Myocyte (in vitro differentiated cells): ENCODE measurements at places on chromosomes 2 and 18.

- peak; percentile 17 for DNase-seq
These were observed 281.8 kb upstream of the ZEB2 start for GRCh38 chr2:144801766-144802165.

DNA sequence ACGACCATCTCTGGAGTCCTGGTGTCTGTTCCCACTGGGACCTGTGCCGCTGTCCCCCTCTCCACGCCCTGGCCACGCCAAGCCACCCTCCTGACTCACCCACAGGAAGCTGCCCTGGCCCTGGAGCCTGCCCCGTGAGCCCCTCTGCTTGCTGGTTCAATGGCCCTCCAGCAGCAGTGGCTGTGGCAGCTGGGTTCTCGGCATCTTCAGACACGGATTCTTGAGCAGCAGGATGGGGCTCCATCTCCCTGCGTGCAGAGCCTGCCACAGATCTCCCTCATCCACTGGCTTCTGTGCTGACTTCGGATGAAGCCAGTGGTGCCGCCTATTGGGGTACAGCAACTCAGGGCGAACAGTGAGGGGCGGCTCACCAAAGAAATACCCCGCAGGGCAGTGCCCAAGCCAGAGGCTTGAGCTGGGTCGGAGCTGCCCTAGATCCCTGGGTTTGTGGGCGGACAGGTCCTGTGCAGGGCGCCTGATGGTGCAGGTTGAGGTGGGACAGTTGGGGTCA, 14.0 kb downstream of the CAPN10 start:
- DNase-seq, result no peak

- DNase-seq, result no peak
These were observed 29.0 kb downstream of the PHLPP1 start for GRCh38 chr18:62744076-62744968.

DNA sequence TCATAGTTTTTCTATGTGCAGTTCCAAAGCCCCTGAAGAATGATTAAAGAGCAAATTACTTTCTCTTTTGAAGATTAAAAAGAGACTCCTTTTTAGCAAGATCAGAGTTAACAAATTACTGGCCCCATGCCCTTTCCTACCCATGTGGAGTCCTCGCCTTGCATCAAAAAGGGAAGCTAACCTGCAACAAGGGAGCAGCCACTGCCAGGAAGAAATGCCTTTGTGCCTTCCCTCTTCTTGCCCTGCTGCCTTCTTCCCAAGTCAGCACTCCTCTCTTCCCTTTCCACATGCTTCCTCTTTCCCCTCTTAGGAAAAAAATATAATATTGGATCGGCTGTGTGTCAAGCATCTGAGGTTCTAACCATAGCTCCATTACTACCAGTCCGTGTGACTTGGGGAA, 37.1 kb upstream of the CYP1B1 start:
- DNase-seq, result no peak

DNA sequence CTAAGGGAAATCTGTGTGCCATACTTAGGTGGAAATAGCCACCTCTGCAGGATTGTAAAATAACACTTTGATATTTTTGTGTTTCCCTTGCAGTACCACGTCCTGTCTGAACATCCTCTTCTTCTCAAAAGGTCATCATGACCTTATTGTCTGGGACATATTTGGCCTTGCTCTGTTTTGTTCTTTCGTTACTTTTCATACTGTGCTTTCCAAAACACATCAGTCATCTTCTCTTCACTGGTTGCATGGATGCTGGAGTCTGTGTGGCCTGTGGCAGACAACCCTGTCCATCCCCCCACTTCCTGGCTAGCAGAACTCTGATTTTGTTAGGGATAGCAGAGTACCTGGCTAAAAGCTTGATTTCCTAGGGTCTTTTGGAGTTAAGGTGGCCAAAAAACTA, 9.4 kb upstream of the GREB1 start:
- no peak for DNase-seq

- no peak for DNase-seq
These were observed 162.8 kb downstream of the MGAT5 start for GRCh38 chr2:134416637-134417036.

GRCh38 chr2:10053351-10053750, 10.0 kb downstream of the KLF11 start:
- DNase-seq, result no peak

DNA sequence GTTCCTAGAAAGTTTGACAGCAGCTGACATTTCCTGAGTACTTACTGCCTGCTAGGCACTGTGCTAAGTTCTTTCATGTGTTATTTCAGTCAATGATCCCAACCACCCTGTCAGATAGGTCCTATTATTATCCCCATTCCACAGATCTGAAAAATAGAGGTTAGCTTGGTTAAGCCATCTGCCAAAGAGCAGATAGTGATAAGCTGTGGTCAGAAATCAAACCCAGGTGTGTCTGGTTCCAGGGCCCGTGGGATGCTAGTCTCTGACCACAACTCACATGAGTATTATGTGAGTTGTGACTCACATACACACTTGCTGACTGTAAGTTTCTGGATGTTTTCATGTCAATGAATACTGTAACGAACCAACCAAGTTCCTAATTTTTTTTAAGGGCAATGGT, 132.0 kb upstream of the APCDD1 start:
- DNase-seq, result peak; percentile 69

- no peak for DNase-seq
These were observed 52.6 kb downstream of the MEP1B start for GRCh38 chr18:32242395-32242794.

- DNase-seq, result no peak
These were observed 984 bp downstream of the TCF23 start for GRCh38 chr2:27149570-27150405.

GRCh38 chr2:168457190-168457895, 1.3 kb downstream of the CERS6 start:
- no peak for DNase-seq

- no peak for DNase-seq
These were observed 455 bp downstream of the PREPL start for GRCh38 chr2:44360749-44361329.

GRCh38 chr2:158953926-158954763, 14.3 kb upstream of the TANC1 start:
- DNase-seq, result peak; percentile 86

- DNase-seq, result no peak
These were observed 9.2 kb downstream of the AAK1 start for GRCh38 chr2:69634196-69634821.

GRCh38 chr2:202423139-202423538, 47.0 kb downstream of the BMPR2 start:
- no peak for DNase-seq

DNA sequence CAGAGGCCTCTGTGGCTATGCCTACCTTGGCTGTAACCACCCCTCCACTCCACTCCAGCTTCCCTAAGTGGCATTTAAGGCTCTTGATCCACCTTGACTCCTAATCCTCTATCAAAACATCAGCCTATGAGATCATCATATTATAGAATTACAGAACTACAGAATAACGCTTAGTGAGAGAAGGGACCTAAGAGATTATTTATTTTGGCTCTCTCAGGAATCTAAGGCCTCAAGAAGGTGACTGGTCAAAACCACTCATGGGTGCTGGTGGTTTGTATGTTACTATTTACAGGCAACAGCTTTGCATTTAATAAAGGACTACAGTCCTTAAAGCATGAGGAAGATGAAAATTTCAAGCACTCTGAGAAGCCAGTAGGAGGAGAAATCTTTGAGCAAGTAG, 118.8 kb downstream of the FSHR start:
- DNase-seq, result no peak

DNA sequence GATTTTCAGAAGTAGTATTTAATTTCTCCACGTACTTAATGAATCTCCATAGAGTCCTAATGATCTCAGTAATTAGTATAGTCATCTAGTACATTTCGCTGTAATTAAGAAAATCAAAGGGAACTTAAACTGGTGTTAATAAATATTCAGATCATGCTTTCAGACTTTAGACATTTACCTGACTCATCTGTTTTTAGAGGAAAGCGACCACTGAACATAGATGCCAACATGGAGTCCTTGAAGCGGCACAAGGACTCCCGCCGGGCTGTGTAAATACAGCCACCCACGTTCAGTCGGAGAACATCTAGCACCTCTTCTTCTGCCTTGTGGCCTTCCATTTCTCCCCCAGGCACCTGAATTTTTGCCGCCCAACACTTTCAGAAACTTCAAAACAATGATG, 3.2 kb downstream of the KCTD18 start:
- no peak for DNase-seq

GRCh38 chr2:7621018-7621814, 704.0 kb downstream of the RNF144A start:
- DNase-seq, result no peak

DNA sequence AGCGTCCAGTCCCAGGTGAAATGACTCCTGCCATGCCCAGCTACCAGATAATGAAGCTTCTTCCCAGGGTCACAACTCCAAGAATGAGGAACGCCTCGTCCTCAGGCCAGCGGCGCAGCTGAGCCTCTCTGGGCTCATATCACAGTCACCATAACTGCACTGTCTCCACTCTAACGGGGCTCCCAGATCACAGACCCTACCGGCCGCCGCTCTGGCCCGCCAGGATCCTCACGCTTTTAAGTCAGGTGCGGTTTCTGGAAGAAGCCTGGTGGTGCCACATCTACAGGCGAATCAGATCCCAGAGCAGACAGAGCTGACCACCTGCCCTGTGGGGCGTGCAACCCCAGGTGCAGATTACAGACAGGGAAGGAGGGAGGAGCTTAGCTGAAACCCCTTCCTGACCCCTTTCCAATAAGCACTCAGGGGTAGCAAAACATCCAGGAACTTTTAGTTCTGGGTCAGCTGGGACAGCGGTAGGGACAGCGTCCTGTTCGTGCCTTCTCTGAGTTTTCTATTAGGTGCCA, 3.7 kb upstream of the ACKR3 start:
- DNase-seq, result no peak

- no peak for DNase-seq
These were observed 77.5 kb downstream of the STPG4 start for GRCh38 chr2:47077442-47078117.

- DNase-seq, result peak; percentile 53
These were observed 2.4 kb downstream of the EPAS1 start for GRCh38 chr2:46299365-46300263.

DNA sequence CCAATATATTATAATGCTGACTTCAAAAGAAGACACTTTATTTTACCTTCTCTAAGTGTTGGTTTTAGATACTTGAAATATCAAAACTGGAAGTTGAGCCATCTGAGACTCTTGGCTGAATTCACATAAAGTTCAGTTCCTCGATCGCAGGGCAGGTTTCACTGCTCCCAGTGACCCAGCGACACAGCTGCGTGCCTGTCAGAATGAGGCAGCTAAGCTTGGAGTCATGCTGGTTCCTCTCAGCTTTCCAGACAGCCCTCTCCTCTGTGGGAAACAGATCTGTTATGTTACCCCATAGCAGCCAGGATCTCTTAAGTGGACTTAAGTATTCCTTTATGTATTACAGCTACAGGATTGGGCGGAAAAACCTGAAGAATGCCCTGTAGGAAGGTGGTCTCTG, 142.8 kb upstream of the ALPP start:
- peak; percentile 30 for DNase-seq

GRCh38 chr2:20288642-20289340, 61.9 kb downstream of the PUM2 start:
- DNase-seq, result peak; percentile 36

DNA sequence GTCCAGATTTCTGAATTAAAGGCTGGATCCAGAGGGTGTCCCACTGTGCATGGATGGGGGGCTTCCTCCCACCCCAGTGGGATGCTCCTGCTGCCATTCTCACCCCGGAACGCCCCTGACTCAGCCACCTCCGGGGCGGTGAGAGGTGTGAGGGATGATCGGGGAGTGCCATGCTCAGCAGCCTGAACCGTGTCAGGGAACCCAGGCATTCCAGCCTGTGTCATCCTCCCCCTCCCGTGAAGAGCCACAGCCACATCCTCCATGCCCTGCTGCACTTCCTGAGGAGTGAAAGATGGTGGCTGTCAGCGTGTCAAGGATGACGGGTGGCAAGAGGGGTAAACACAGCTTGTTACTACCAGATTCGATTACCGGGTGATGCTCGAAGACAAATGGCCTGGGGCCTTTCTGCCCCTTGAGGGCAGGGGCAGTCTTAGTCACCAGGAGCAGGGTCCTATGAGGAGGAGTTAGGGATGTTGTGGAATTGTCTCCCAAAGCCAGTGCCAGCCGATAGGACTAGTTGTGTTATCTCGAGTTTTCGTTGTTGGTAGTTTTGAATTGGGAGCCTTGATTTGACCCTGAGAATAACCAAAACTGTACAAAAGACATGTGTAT, 80.8 kb downstream of the TCF7L1 start:
- DNase-seq, result peak; percentile 10

GRCh38 chr2:102446936-102447335, 24.0 kb downstream of the IL18RAP start:
- DNase-seq, result no peak

GRCh38 chr2:13522917-13523821, 806.4 kb downstream of the TRIB2 start:
- peak; percentile 71 for DNase-seq

GRCh38 chr2:227655454-227655853, 11.2 kb upstream of the SCYGR5 start:
- peak; percentile 45 for DNase-seq

DNA sequence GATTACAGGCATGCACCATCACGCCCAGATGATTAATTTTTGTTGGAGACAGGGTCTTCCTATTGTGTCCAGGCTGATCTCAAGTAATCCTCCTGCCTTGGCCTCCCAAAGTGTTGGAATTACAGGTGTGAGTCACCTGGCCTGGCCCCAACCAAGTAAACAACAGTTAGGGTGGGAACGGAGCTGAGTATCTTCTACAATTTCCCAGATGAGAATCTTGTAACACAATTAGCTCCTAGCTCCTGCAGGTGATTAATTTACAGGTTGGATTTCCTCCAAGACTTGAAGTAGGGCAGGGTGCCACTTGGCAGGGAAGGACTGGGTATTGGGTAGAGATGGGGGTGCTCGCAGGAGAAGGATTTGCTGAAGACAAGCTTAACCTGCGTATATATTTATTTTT, 17.8 kb downstream of the NLRC4 start:
- no peak for DNase-seq

GRCh38 chr2:134839649-134840048, 1.2 kb downstream of the ACMSD start:
- DNase-seq, result no peak

DNA sequence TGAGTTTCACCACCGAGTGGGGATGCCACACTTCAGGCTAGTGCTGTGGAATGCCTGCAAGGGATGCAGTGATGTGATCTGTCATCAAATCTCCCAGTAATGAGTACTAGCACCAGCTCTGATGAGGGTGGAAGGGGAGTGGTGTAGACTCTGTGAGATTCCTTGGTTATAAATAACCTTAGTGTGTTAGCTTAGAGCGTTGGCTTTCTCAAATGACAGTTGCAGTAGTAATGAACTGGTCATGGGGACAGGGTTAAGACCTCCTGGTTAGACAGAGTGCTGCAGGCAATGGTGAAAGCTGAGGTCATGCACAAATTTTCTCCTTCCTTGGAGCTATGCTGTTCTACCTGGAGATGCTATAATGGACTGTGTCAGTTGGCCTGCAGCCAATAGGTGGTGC, 1063.4 kb upstream of the CRIM1 start:
- no peak for DNase-seq

- DNase-seq, result peak; percentile 13
These were observed 156.6 kb upstream of the ACVR2A start for GRCh38 chr2:147688242-147688641.

- no peak for DNase-seq
These were observed 70.3 kb downstream of the PPP1R1C start for GRCh38 chr2:182055993-182056392.

GRCh38 chr2:105287692-105288091, 41.8 kb downstream of the TGFBRAP1 start:
- DNase-seq, result peak; percentile 40
